ENCODE measurements at places on chromosomes 7 and 10. TPM values are rescaled to one million over a fixed set of nuclear protein-coding genes. Genes with fewer than 3 reads are reported as not detected.

Gene FEZF1
- total RNA-seq: not detected

Gene TACR2
- total RNA-seq: 161 TPM

Gene WEE2
- not detected for total RNA-seq

Gene CPA2
- total RNA-seq: not detected

Gene PLXDC2
- total RNA-seq: 18.2 TPM

Gene TMEM26
- 0.36 TPM for total RNA-seq

DNA sequence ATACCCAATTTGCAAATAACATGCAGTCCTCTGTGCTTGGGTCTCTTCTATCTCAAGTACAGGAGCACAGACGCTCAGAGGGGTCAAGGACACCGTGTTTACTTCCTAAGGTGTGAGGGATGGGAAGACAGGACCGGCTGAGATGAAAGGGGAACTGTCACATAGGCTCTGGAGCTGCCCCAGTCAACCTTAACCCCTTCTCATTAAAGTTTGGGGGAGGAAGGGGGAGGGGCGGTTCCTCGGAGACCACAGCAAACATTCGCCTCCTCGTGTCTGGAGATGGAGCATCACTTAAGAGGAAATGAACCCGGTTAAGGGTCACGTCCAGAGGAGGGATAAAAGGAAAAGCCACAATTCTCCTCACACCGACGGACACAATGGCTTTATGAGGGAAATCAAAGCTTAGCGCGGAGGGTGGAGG lies 1.1 kb downstream of the SH3PXD2A start:
- no peaks in the 10 kb centered on the region for H3K36me3 ChIP-seq
- H3K4me3 ChIP-seq: peak overlapping the region; percentile 63
- H3K4me1 ChIP-seq: peaks cover 60% of the 10 kb centered on the region

DNA sequence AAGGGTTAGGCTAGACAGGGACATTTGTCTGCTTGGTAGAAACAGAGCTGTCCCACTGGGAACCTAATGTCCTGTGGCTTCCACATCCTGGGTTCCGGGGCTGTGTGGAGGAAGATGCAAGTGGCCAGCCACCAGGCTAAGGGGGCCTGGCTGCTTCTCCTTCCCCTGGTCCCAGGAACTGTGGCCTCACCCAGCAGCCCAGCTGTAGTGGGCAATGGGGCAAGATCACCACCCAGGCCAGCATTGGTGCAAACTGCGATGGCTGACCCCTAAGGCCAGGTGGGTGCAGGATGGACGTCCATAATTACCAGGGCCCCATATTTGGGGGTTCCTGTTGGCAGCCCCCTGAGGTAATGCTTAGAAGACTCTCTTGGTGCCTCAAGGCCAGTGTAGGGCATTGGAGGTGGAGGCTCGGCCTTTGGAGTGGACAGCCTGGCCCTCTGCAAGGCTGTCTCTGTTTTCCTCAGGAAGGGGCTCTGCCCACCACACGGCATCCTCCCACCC lies 226.7 kb downstream of the TCF7L2 start:
- no peaks in the 10 kb centered on the region for H3K36me3 ChIP-seq
- no peaks in the 10 kb centered on the region for H3K27me3 ChIP-seq
- no peak overlapping the region for H3K4me3 ChIP-seq
- H3K27ac ChIP-seq: no peak overlapping the region
- DNase-seq: no peak

GRCh38 chr10:126599949-126600682 lies 70.4 kb downstream of the C10orf90 start:
- no peaks in the 10 kb centered on the region for H3K36me3 ChIP-seq
- no peak overlapping the region for H3K27ac ChIP-seq

- H3K27ac ChIP-seq: peak overlapping the region; percentile 91
- no peak for DNase-seq
- H3K4me3 ChIP-seq: no peak overlapping the region
Measured at GRCh38 chr10:69466689-69467088, 15.4 kb downstream of the TSPAN15 start.

GRCh38 chr7:4851459-4852422 lies 10.1 kb downstream of the PAPOLB start:
- H3K4me3 ChIP-seq: no peak overlapping the region
- H3K4me1 ChIP-seq: no peaks in the 10 kb centered on the region
- no peaks in the 10 kb centered on the region for H3K36me3 ChIP-seq
- no peak for DNase-seq

DNA sequence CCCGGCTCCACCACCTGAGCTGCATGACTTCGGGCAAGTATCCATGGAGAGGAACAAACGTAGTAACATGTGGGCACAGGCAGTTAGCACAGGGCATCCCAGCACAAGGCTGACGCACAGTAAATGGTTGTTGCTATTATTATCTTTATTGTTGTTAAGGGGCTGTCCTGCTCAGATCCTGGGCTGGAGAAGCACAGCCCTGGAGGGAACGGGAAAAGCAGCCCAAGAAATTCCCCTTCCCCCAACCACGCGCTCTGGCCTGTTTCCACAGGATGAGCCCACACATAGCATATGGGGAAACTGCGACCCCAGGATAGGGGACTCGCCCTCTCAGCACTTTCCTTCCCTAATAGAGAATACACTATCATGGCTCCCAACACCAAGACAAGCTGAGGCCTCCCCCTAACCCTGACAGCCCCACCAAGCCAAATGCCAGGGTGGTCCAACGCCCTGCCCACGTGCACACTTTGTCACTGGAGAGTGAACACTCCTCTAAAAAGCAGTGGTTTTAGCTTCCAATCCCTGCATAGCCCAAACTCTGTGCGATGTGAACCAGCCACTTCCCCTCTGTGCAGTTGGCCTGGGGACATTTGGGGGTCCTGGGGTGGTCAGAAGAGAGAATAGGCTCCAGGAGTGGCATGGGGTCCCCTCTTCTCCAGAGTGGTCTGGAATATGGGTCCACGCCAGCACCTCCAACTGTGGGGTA lies 11.0 kb downstream of the PSD start:
- H3K4me3 ChIP-seq: peak overlapping the region; percentile 80
- peak; percentile 92 for DNase-seq
- H3K36me3 ChIP-seq: peaks cover 15% of the 10 kb centered on the region
- peak overlapping the region; percentile 99 for H3K27ac ChIP-seq

DNA sequence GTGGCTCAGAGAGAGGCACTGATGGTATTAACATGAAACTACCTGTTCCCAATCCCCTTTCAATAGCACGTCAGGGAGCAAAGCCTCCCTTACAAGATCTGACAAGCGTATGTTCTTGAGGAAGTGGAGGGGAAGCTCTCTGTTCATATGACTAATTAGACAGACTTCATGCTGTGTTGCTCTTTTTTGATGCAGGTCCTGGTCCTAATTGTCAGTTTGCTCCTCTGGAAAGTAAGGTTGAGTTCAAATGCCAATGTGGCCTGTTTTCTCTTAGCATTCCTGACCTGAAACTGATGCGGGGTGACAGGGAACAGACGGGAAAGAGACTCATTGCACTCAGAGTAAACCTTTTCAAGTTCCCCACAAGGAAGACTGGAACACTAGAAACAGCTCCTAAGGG lies 27.0 kb upstream of the TBX20 start:
- DNase-seq: no peak
- H3K27me3 ChIP-seq: peaks cover 3% of the 10 kb centered on the region
- no peaks in the 10 kb centered on the region for H3K36me3 ChIP-seq
- no peak overlapping the region for H3K4me3 ChIP-seq
- no peaks in the 10 kb centered on the region for H3K4me1 ChIP-seq
- H3K27ac ChIP-seq: no peak overlapping the region

DNA sequence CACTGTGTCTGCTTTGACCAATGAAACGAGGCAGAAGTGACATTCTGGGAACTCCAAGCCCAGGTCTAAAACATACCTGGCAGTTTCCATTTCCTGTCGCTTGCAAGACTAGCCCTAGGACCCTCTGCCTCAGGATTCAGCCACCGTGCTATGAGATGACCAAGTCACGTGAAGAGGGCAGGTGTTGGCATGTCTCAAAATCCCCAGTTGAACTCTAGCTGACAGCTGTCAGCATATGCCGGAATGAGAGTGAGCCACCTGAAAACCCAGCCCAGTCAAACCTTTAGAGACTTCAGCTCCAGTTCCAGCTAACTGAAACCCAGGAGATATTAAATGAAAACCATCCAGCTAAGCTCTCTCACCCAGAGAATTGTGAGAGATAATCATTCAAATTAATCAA lies 89.9 kb upstream of the PPP1R3A start:
- no peak for DNase-seq
- no peak overlapping the region for H3K4me3 ChIP-seq
- no peaks in the 10 kb centered on the region for H3K27me3 ChIP-seq
- H3K4me1 ChIP-seq: no peaks in the 10 kb centered on the region
- H3K36me3 ChIP-seq: no peaks in the 10 kb centered on the region
- no peak overlapping the region for H3K27ac ChIP-seq

DNA sequence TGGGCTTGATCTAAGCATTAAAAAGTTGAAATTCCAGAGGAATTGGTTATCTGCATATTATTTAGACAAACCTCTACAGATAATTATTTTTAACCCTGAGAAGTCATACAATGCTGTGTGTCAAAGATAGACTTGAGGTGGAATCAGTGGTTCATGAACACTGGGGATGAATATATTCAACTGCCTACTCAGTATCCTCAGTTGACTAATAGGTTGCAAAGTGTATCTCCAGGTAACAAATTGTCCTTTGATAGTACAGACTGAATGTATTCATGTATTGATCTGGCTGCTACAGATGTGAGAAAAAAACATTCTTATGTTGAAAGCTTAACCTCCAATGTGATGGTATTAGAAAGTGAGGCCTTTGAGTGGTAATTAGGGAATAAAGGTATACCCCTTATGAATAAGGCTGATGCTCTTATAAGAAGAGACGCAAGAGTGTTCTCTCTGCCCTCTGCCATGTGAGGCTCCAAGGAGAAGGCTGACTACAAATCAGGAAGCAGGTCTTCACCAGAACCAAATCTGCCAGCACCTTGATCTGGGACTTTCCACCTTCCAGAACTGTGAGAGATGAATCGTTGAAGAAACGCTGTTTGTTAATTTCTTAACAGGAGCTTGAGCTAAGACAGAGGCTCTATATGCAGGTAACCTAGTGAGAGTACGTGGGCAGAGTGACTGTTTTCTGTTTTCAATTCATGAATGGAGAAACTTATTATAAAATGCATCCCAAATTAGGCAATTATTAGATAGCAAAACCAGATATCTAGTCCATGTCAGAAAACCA lies 7.5 kb downstream of the MRPL32 start:
- H3K36me3 ChIP-seq: peaks cover 14% of the 10 kb centered on the region
- H3K27me3 ChIP-seq: no peaks in the 10 kb centered on the region
- no peaks in the 10 kb centered on the region for H3K4me1 ChIP-seq
- DNase-seq: no peak

- DNase-seq: no peak
- H3K4me1 ChIP-seq: no peaks in the 10 kb centered on the region
- H3K36me3 ChIP-seq: no peaks in the 10 kb centered on the region
Measured at GRCh38 chr10:77949167-77949566, 22.6 kb upstream of the DLG5 start.

Data from sigmoid colon (tissue), 7 donors.